ENCODE measurements at places on chromosomes 6 and 20.

DNA sequence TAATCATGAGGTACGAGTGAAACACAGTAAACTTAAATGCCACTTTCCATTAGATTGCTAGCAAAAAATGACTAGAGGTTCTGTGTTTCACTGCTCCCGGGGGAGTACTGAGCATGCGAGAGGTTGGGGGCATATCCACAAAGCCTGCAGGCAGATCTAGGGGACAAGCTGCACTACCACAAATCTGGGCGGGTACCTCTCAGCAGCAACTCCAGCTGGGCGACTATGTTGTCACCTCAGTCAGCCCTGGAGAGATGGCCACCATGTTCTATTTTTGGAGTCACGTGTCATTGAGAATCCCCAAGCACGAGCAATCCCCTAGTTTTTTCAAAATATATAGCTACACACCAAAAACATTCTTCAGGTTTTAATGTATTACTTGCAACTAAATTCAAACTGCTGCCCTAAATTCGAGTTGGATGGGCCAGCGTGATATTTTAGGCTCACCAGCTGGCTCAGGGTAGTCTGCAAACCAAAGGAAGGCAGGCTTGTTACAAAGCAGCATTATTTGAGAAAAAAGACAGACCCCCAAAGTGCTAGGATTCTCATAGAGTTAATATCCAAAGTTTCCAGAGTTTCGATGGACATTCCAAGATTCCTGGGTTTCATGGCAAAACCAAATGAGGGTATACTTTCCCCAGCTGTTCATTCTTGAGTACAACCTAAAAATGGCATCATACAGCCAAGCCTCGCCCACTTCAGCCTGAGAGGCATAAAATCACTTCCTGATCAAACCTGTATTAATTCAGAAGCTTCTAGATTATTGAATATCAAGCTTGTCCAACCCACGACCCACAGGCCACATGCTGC lies 24.1 kb upstream of the MYLIP start:
- no peak for DNase-seq

DNA sequence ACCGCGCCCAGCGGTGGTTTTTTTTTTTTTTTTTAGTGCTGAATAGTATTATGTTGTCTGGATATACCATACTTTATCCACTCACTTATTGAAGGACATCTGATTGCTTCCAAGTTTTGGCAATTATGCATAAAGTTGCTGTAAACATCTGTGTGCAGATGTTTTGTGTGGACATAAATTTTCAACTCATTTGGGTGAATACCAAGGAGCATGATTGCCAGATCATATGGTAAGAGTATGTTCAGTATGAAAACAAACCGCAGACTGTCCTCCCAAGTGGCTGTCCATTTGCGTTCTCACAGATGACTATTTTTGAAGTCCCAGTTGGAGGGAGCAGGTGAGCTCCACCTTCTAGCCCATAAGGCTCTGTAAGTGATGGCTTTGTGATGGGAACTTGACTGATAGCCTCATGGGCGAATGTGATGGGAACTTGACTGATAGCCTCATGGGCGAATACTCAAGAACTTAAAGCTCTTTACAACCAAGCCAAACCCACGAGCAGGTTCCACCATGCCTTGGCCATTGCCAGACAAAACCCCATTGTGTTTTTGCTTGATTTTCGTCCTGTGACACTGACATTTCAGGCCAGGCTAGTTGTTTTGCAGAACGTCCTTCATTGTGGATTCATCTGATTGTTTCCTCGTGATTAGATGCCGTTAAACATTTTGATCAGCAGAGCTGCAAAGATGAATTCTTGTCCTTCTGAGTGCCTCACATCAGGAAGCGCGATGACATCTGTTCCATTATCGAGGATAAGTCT lies 51.0 kb downstream of the ZBTB2 start:
- DNase-seq: no peak

DNA sequence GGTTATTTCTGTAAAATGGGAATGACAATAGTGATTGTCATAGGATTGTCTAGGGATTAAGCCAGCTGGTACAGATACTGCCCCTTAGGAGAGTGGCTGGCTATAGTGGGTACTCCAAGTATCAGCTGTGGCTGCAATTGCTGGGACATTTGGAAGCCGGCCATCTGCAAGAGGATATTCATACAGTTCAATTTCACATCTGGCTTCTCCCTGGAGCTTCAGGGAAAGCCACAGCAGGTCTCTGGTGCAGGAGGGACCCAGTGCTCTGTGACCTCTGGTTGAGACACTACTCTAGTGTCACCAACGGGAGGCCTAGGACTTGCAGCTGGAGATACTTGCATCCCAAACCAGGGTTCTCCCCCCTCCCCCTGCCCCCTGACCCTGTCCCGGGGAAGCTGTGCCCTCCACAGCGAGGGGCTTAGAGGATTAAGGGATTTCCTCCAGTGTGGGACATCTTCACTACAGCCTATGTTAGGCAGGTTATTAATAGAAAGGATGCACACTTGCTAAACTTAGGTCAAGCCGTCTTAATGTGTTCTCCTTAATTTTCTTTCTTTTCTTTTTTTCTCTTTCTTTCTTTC lies 2.7 kb downstream of the SLC2A10 start:
- no peak for DNase-seq

- no peak for DNase-seq
Observed at GRCh38 chr6:38345586-38345985, 294.1 kb downstream of the BTBD9 start.

DNA sequence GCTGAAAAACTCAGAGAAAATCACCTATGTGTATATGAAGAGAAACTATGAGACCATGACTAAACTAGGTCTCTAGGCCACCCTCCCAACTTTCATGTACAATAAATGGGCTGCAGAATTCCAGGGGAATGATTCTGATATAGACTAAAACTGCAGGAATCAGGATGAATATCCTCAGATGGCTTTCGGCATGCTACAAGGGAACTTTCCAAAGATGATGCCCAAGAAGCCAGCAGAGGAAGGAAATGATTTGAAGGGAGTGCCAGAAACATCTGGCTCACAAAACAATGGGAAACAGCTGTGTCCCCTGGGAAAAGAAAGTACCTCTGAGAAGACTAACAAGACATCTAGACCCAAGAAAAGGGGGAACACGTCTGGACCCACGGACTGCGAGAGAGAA lies 41.1 kb downstream of the PLN start:
- DNase-seq: no peak

DNA sequence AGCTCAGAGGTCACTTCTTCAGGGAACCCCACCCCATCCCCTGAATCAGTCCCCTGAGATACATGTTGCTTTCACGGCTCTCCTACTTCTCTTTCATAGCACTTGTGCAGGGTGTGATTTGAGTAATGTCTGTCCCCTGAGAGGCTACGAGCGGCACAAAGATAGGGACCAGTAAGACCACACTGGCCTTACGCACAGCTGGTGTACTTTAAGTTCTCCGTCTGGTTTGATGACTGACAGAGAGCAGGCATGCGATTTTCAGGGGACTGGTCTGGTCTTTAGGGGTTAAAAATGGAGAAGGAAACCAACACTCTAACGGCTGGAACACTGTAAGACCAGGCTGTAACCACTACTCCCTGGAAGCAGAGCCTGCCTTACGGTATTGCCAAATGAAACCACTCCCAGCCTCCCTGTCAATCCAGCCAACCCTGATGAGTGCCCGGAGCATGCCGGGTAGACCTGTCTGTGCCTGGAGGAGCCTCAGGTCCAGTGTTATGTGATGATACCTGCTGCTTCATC lies 47.1 kb downstream of the ELMO2 start:
- no peak for DNase-seq

Data from effector memory CD8-positive, alpha-beta T cell (primary cell).